Activated CD4-positive, alpha-beta T cell treated with anti-CD3 and anti-CD28 coated beads, Interleukin-2, amount 50 U/mL, for 24 hours (primary cell): ENCODE measurements at places on chromosomes 6 and 20.

DNA sequence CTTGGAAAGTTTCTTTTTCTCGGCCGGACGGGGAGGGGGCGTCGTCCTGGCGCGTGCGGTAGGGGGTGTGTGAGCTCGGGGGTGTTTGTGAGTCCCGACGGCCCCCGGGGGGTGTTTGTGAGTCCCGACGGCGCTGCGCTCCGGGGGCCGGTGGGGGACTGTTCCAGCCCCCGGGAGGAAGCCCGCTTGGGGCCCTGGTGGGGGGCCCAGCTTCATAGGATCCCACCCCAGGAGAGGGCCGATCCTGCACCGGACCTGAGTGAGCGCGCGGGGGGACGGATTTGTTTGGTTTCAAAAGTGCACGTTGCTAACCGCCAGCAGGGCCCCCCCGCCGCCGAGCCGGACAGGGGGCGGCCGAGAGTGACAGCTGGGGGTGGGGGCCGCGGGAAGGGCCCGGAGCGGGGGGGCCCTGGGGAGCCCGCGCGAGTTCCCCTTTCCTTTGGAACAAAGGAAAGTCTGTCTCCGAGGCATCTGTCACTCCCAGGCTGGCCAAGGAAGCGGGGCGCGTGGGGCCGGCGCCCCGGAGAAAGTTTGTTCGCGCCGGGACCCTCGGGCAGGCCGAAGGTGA lies 485 bp downstream of the TGIF2 start:
- no peak for DNase-seq

DNA sequence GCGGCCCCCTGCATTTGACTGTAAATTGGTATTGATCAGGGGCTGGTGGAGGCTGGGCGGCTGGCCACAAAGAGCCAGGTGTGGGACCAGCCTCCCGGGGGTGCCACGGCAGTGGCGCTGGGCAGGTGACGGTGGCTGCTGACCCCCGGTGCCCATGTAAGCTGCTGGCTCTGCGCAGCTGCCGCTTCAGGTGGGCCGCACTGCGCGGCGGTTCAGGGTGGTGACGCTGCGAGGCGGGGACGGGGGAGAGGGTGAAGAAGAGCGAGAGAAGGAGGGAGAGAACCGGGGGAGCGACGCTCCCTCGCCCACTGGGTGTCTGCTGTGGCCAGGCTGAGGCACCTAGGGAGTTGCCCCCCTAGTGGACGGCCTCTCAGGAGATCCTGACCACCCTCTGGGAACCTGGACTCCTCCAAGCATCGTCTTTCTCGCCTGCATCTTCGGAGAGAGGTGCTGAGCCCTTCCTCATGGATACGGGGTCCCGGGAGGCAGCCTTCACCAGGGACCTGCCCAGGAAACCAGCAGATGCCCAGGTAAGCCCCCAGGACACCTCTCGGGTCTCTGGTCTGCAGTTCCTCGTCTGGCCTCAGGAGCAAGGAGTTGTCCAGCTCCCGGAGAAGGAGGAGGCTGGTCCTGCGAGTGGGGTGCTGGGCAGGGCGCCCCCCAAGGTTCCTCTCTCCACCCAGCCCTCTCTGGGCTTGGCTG lies 77.5 kb upstream of the GATA5 start:
- DNase-seq = no peak

- DNase-seq = no peak
These were observed 143.9 kb downstream of the BCAS1 start for GRCh38 chr20:53926428-53927028.

DNA sequence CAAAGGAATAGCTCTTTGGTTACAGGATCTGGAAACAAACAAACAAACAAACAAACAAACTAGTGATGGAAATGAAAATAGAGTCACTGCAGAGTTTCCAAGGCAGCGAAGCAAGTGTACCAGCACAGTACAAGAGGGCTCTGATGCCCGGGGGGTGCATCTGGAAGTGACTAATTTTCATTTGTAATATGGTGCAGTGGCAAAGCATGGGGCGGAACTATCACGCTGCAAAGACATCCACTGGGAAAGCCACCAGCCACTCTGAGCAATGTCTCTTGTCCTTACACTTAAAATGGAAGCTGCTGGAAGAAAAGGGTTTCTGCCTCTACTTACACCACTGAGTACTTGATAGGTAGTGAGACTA lies 44.4 kb upstream of the NEDD9 start:
- DNase-seq = no peak

- DNase-seq = no peak
These were observed 70.5 kb upstream of the DUSP22 start for GRCh38 chr6:221531-222349.

GRCh38 chr6:98839781-98840361 lies 5.5 kb downstream of the POU3F2 start:
- no peak for DNase-seq

DNA sequence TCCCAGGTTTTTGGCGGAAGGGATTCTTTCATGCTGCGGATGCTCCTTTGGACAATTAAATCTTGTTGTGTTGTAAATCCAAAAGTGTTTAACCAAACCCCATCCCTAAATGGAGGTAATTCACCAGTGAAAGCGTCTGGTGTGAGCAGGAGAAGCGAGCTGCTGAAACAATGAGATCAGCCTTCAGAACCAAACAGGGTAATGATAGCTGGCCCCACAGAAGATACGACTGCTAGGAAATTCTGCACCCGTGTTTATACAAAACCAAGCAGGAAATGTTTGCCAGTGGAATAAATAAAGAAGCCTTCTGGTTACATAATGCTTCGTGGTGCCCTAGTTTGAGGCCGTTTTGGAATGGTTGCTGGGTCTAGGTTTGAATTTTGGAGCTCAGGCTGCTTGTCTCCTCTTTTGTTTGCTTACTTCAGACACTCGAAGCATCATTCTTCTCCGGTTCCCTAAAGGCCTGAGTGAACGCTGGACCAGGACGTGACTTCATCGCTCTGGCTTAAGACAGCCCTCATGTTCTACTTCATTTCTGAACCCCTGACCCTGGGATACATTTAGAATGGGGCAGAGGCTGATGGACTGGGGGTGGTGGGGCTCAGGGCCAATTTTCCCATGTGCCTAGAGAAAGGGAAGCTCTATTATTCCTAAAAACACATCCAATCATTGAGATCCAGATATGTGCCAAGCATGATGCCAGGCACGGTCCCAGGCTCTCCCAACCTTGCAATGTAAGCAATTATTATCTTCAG lies 61.6 kb upstream of the JAG1 start:
- no peak for DNase-seq

- no peak for DNase-seq
These were observed 3.0 kb upstream of the SRXN1 start for GRCh38 chr20:655726-656624.

- no peak for DNase-seq
These were observed 159.1 kb downstream of the QKI start for GRCh38 chr6:163573503-163574179.
